T-helper 1 cell (primary cell): ENCODE measurements at places on chromosomes 6 and 20.

DNA sequence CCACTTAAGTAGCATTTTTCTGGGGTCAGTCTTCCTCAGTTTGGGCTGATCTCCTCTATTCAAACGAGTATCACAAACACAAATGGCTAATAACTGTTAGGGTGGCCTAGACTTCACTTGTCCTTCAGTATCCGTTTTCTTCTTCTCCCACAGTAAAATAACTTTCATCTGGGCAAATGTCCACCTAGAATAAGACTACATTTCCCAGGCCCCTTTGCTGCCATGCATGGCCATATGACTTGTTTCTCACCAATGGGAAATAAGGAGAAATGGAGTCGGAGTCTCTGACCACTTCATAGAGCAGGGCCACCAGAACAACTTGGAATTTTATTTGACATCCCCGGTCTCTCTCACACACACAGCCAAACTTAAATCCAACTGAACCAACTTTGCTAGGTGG is 51.4 kb downstream of the SULF2 start:
- DNase-seq = no peak

DNA sequence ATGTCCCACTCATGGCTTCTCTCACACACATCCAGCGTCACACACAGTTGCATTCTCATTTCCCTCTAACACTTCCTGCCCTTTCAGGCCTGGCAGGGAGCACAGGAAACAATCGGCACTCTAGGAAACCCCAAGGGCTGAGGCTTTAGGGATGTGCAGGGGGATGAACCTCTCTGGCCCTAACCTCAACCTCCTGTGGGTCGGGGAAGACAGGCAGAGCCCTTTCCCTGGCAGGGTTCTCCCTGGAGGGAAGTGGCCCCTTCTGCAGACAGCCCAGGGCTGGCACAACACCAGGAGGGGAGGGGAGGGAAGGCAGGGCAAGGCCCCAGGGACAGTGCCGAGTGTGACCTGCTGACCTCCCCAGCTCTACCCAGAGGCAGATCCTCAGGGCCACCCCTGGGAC is 2.7 kb downstream of the TEAD3 start:
- DNase-seq = no peak

DNA sequence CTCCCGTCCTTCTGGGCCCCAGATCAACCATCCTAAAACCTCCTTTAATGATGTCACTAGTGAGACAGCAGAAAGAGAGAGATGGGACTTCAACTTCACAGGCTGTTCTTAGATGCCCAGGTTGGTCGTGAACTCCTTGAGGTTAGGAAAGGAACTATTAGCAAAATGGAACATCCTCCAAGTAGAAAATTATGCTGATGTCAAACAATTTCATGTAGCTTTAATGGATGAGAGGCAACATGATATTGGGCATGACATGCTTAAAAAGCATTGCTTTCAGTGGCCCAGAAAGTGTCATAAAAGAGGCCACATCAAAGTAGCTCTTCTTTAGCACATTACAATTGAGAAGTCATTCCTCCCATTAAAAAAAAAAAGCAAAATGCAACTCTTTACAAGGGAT is 248.1 kb downstream of the PTPRT start:
- DNase-seq = no peak

- DNase-seq = no peak
These were observed 98.3 kb downstream of the CDH26 start for GRCh38 chr20:60056407-60057122.

GRCh38 chr6:40545954-40546353 is 41.2 kb downstream of the LRFN2 start:
- no peak for DNase-seq

DNA sequence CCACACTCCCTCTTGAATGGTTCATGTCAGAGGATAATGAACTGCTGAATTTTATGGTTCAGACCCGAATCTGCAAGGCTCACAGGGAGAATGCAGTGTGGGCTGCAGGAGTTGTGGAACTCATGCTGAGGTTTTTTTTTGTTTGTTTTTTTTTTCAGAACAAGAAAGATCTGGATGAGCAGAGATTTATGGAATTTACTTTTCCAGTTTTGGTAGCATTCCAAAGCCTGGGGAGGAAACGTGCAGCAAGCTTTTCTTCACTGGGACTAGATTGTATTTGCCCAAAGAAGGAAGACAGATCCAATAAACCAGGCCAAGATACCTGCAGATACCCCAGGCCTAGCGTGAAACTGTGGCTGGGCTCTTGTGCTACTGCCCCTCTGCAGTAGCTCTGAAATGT is 223.9 kb upstream of the TAB2 start:
- DNase-seq = no peak

DNA sequence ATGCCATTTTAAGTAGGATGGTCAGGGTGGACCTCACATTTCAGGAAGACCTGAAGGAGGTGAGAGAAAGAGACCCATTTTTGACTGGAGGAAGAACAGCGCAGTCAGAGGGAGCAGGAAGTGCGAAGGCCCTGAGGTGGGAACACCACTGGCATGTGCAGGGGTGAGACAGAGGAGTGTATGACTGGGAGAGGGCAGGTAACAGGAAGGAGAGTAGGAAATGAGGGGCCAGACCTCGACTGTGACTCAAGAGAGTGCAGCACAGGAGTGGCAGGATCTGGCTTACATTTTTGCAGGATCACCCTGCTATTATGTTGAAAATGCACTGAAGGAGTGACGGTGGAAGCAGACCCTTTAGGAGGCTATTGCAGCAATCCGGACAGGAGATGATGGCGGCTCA is 117.7 kb upstream of the CDYL start:
- no peak for DNase-seq

GRCh38 chr6:126117251-126117650 is 130.9 kb downstream of the TRMT11 start:
- no peak for DNase-seq

DNA sequence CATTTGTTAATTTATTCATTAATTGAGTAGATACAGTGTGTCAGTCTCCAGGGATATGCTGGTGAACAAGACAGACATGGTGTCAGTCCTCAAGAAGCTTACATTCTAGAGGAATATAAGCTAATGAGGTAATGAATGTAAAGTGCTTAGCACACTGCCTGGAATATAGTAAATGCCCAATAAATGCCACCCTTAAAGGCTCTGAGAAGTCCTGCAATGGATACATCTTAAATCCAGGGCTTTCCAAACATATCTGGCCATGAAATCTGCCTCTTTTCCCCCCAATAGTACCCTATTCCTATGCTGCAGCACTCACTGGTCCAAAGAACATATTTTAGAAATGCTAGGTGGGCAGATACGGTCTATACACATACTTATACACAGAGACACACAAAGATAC is 49.2 kb upstream of the CTNNBL1 start:
- DNase-seq = no peak

GRCh38 chr20:32559753-32560380 is 25.3 kb downstream of the NOL4L start:
- no peak for DNase-seq

- no peak for DNase-seq
These were observed 85.6 kb downstream of the CAP2 start for GRCh38 chr6:17478946-17479345.

GRCh38 chr6:65707126-65707826 is at the start of gene EYS:
EYS (minus strand) TSS chr6:65707226; CDS start chr6:65495410, 211,816 bp downstream.
- DNase-seq = no peak

GRCh38 chr6:55536391-55536956 is 42.5 kb downstream of the HMGCLL1 start:
- no peak for DNase-seq

DNA sequence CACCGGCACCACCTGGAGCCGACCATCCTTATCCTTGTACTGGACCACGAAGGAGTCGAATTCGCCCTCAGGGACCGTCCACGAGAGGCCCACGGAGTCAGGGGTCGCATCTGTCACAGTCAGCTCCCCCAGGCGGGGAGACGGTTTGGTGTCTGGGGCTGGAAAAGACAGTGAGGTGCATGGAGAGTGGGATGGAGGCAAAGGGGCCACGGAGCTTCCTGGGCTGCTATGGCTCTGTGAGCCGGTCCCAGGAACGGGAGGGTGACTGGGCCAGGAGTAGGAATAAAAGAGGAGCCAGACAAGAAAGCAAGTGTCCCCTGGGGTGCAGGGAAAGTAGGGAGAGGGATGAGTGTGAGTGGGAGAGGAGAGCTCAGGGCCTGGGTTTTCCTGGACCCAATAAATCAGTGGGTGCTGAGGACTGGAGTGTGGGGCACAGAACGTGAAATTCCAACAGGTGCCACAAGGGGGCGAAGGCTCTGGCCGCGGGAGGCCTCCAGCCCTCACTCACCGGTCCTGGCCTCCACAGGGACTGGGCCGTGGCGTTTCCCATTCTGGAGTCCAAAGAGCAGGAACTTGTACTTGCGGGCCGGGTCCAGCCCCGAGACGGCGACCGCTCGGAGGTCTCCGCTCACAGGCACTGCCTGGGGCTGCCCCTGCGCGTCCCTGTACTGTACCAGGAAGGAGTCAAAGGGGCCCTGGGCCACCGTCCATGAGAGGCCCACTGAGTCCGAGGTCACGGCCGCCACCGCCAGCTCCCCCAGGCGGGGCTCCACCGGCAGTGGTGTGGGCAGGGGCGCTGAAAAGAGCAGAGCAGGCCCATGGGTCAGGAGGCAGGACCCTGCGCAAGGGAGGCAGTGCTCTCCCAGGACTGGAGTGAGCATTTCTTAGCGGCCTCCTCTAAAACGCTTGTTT is 9.9 kb downstream of the CYP21A2 start:
- DNase-seq = peak; percentile 49

- no peak for DNase-seq
These were observed 484.9 kb downstream of the COL12A1 start for GRCh38 chr6:74720923-74721322.

DNA sequence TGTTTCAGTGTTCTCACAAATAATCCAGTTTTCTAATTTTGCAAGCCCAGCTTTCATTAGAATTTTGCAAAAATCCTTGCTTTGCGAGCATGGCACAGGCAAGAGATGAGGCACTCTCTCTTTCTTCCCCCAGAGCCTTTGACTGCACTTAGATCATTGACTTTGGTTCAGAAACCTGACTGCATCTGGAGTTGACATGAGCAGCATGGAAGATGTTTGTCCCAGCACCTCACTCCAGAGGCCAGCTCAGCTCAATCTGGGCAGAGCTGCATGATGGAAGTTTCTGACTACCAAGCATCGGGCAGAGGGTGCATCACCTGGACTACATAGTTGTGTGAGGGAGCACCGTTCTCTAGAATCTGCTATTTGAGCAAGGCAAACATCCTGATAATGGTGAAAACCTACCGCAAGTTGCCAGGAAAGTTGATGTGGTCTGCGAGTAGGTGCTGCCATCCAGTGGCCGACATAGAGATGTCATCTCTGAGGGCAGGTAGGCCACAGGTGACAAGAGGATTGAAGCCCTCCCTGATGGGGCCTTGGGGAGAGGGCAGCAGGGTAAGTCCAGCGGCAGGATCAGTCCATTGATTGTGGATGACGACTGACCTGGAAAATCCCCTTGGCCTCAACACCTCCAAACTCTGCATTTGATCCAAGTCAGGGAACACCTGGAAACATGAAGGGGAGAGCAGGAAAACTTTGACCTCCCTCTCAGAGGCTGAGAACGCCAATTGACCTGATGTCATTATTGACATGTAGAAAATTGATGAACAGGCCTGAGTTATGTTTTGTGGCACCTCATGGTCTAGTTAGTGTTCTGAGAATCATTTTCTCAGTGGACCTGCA is 3.8 kb upstream of the LPA start:
- DNase-seq = peak; percentile 38

- peak; percentile 24 for DNase-seq
These were observed 651 bp upstream of the BLTP3A start for GRCh38 chr6:34791164-34791700.

- no peak for DNase-seq
These were observed 16.7 kb upstream of the GCM1 start for GRCh38 chr6:53165293-53165692.
